ENCODE measurements at places on chromosomes 4 and X.

GRCh38 chr4:37936889-37937498 lies 23.2 kb upstream of the PTTG2 start:
- DNase-seq, result no peak

DNA sequence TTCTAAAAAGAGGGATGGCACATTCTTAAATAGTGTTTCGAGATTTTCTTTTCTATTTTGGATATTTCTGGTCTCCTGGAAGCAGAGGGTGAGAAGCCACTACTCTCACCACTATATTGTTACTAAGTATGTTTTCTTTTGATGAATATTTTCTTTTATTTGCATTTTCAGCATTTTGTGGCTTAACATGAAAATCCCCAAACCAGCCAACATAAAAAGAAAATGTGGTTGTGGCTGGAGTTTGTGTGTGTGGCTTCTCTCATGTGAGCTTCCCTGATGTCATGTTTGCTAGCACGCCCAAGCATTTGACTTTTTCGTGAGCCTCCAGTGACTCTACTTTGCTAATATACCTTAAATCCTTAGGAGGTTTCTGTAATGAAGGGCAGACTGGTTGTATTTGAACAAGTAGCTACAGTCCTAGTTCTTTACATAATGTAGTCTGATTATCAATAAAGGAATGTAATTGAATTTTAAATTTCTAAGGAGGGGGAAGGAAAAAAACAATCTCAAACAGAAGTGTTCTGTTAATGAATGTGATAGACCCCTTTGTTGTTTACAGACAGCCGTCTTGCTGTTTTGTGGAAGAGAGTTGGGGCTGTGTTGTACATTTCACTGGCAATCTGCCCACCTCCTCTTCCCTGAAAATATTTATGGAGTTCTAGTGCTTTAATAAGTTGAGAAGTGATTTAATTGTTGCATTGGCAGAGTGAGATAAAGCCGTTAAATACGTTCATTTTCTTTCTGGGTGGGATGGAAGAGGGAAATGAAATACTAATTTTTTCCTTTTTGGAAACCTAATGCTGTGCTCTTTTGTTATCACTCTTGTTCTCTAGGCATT lies 114.6 kb downstream of the ARHGAP10 start:
- DNase-seq, result no peak

DNA sequence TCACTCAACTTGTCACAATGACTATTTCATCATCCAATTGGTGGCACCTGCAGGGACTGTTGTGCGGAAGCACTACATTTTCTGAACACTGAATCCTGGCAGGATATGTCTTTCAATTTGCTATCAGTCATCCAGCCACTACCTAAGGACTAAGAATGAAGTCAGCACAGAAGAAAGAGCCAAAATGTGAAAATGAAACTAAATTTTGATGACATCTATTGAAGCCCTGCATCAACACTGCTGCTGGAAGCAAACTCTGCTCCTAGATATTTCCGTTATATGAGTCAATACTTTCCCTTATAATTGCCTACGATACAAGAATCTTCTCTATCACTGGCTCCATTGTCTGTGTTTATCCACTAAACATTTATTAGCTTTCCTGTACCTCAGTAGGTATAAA lies 917.9 kb downstream of the RAPGEF2 start:
- DNase-seq, result no peak

DNA sequence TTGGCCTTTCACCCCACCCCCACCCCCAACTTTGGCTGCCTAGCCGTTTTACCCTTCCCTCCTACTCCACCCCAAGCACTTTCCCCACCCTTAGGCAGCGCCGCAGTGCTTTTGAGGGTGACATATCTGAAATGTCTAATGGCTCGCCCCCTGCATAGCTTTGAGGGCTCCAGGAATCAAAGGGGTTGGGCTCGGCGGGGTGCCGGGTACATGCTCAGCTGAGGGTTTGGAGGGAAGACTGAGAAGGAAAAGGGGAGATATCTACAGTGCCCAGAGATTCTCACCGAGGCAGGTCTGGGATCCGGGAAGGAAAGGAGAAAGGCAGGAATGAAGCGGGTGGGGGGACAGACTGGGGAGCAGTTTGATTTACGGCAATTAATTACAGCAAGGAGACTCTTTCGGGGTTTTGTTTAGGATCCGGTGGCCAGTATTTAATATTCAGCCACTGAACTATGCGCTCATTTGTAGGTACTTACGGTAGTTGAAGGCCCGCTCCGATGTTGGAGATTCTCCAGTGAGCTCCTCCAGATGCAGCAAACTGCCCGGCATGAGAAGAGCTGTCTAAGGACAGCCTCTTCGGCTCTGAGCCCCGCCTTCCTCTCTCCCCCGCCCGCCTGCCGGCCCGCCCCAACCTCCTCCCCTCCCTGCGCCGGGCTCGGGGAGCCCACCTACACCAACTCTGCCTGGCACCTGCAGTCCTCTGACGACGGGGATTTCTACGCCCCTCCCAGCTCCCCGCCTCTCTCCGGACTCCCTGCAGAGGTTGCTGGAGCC lies at the start of gene IGSF1:
TSS of gene IGSF1 (minus strand) at position 569 of the 774 bp plus-strand sequence. CDS start 2,632 bp downstream, outside the sequence.
- no peak for DNase-seq

GRCh38 chr4:13180701-13181100 lies 303.4 kb downstream of the RAB28 start:
- no peak for DNase-seq

GRCh38 chr4:77009511-77010115 lies 60.1 kb downstream of the SEPTIN11 start:
- no peak for DNase-seq

DNA sequence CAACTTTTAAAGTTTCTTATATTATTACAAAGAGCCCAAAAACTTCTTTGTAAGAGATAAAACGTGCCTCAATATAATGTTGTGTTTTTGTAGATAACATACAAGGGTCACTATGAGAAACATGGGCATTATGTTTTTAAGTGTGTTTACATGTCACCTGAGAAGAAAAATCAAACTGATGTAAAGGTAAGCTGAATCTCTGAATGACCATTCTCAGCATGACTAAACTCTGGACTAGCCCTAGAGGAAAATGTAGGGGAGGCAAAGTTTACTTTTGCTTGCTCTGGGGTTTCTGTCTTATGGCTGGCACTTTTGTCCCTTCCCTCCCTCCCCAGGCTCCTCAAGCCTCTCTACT lies 6.8 kb downstream of the MEPE start:
- DNase-seq, result no peak

GRCh38 chr4:158865520-158866177 lies 96.8 kb downstream of the FNIP2 start:
- no peak for DNase-seq

DNA sequence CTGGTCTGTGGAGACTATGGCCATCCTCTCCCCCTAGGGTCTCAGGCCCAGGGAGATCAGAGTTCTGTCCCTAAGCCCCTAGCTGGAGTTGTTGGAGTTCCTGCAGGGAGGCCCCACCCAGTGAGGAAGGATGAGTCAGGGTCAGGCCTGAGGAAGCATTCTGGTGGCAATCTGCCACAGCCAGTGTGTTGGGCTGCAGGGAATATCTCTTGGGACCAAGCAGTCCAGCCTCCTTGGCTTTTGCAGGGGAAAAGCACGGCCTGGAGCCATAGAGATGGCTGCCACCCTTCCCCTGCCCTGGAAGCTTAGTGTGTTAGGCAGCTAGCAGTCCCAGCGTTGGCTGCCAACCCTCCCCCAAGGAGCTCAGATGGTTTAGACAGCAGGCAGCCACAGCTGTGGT lies 202.4 kb downstream of the RTL9 start:
- DNase-seq, result peak; percentile 59

DNA sequence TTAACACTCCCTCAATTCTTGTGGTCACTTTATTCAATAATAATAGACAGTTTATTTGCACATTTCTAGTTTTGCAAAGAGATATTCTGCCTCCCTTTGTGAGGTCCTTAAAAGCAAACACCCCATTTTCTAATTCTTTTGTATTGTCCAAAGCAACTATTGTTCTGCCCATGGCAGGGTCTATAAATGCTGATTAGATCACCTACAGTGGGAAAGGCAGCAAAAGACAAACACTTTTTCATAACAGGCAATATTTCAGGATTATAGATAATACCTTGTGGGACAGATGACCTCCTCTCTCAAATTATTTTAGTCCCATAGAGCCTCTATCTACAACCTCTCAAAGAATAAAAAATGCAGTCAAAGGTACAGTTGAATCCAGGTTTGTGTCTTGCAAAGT lies 28.6 kb downstream of the COMMD8 start:
- no peak for DNase-seq

GRCh38 chr4:86512631-86513030 lies 81.5 kb upstream of the PTPN13 start:
- DNase-seq, result no peak

GRCh38 chr4:163866728-163867315 lies 372.3 kb downstream of the TMA16 start:
- no peak for DNase-seq

GRCh38 chrX:103175944-103176753 lies 38.8 kb upstream of the BEX4 start:
- DNase-seq, result peak; percentile 34

DNA sequence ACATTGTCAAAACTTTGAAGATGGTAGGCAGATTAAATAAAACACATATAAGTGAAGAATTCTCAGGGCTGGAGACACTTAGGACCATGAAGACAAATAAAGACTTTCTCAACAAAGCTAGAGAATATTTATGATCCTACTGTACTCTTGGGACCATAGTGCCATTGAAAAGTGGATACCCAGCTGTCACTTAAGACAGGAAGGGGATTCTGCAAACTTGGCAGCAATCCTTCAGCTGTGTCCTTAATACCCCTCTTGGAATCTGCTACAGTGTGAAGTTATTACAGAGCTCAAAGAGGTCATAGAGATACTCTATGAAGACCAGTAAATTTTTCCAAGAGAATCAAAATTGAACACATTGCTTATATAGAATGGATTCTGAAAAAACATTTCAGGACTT lies 24.3 kb downstream of the PDE5A start:
- DNase-seq, result no peak

DNA sequence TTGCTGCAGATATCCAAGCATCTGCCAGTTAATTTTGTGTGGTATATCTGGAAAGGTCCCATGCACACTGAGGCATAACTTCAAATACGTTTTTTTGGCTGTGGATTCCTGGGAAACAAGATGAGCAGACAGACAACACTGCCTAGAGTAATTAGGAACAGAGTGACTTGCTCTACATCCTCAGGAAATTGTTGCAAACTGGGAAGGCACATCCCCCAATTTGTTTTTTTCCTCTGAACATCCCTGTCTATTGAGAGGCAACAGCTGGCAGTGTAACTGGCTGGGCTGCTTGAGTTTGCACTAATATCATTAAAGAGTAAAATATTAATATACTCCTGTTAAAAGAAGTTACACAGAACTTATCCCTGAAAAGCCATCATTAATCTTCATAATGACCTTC lies 207.7 kb upstream of the SLIT2 start:
- no peak for DNase-seq

GRCh38 chrX:20309806-20310205 lies 43.1 kb upstream of the RPS6KA3 start:
- DNase-seq, result peak; percentile 3

DNA sequence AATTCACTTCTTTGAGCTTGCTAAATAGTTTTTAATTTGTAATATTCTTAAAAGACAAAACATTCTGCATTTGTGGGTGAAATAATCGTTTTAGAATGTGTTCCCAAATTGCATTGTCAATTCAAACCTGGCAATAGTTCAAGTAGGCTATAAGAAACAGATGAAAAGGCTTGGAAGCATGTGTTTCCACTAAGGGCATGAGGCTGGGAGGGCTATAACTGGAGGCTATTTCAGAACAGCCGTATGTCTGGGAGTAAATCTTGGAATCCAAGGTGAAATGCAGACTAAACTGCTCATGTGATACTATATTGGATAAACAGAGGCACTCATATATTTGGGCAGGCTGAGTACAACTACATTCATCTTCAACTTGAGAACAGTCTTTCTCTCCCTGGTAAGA lies 117.4 kb upstream of the GRPR start:
- DNase-seq, result no peak

- DNase-seq, result no peak
These were observed 639.7 kb upstream of the ACTRT1 start for GRCh38 chrX:128691872-128692271.

All from HFFc6 (cell line).